Choroid plexus epithelial cell (primary cell): ENCODE measurements at places on chromosomes 6 and 20.
A peak's percentile ranks its signal among the peaks of the same experiment; 100 is the strongest.

- DNase-seq, result no peak
Measured at GRCh38 chr6:36712816-36713215, 15.2 kb downstream of the RAB44 start.

GRCh38 chr20:50516180-50516934 lies 6.2 kb downstream of the PTPN1 start:
- no peak for DNase-seq

- peak; percentile 57 for DNase-seq
Measured at GRCh38 chr20:884983-885952, 30.9 kb downstream of the ANGPT4 start.

GRCh38 chr6:142751452-142751851 lies 193.5 kb downstream of the HIVEP2 start:
- DNase-seq, result no peak

DNA sequence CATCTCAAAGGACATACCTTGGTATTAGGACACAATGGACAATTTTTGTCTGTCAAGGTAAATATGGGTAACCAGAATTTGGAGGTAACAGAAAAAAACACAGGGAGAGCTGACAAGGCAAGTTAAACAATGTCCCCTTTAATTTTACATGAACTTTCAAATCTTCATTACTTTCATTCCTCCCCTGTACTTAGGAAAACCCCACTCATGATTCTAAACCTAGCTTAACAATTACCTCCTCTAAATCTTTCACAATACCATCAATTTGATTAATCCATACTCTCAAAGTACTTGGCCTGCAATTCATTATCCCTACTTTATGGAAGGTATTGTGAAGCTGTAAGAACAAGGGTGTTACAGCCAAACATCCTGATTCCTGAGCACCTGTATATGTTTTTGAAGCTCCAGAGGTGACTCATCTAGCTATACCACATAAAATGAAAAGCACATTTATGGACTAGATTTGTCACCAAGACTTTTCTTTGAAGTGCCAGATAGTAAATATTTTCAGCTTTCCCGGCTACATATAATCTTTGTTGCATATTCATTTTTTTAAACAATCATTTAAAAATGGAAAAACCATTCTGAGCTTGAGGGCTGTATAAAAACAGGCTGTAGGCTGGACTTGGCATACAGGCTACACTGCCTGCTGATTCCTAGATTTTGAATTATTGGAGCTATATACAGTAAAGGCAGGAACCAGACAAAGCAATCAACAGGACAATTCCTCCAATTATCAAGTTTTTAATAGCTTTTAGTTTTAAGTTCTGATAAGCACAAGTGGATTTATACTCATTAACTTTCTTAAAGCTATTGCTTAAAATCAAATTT lies 22.9 kb downstream of the DEK start:
- peak; percentile 8 for DNase-seq

GRCh38 chr6:115948751-115949150 lies 111.9 kb downstream of the FRK start:
- no peak for DNase-seq

- DNase-seq, result peak; percentile 16
Measured at GRCh38 chr6:57116776-57117175, 26.8 kb downstream of the ZNF451 start.

GRCh38 chr6:154356690-154357089 lies at the start of gene IPCEF1:
Gene IPCEF1, minus strand, starts transcription at chr6:154356803. Its CDS starts 90,856 bp downstream, at chr6:154265947.
- no peak for DNase-seq

DNA sequence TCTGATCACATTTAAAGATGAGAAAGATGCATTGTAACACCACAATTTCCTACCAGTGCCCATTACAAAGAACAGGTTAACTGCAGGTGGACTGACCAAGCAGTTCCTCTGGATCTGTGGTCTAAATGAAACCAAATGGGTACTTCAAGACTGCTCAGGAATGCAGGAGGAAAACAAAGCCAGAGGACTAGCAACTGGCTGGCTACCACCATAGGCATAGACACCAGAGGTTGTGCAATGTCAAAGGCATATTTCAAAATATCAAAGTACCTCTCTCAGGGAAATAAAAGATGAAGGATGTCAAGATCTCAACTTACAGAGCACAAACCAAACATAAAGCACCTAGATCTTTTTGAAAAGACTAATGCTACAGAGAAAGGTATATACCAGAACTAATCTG lies 65.5 kb downstream of the GMDS start:
- DNase-seq, result peak; percentile 54

DNA sequence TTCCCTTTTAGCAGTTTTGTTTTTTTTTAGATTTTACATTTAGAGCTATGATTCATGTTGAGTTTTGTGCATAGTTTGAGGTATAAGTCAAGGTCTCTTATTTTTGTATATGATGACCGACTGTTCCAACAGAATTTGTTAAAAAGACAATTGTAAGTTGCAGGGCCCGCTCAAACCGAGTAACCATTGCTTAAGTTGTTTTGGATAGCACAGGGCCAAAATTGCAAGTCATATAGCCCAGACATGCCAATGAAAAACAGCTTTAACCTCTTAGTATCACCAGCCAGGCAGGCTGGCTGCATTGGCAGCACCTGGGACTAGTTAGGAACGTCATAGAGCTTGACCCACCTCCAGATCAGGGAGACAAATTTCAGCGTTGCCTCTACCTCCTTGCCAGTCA lies 47.3 kb downstream of the PFDN4 start:
- peak; percentile 58 for DNase-seq

GRCh38 chr6:23713211-23713610 lies 412.8 kb upstream of the NRSN1 start:
- no peak for DNase-seq

- no peak for DNase-seq
Measured at GRCh38 chr6:158847012-158847529, 27.9 kb upstream of the EZR start.

DNA sequence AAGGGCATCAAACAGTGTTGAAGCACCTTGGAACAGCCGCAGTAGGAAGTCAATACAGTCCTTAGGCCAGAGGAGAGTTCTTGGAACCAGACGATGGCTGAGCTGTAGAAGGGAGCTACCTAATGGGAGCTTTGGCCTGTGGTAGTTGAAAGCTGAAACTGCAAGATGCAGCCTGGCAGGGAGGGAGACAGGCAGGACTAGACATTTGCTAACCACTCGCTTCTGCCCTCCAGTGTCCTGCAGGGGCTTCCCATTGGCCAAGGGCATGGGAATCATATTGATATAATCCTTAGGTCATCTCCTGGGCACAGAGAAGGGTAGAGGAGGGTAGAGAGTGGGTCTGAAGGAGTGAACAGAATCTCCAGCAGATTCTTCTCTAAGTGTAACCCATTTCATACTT lies 60.4 kb downstream of the TPD52L1 start:
- no peak for DNase-seq

DNA sequence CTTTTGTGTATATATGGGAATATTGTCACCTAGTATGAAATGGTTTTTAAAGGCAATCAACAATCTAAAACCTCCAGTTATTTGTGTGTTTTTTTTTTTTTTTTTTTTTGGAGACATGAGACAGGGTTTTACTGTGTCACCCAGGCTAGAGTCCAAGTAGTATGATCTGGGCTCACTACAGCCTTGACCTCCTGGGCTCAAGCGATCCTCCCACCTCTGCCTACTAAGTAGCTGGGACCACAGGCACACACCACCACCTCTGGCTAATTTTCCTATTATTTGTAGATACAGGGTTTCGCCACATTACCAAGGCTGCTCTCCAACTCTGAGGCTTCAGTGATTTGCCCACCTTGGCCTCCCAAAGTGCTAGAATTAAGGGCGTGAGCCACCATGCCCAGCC lies 349.9 kb downstream of the UTRN start:
- DNase-seq, result no peak

- DNase-seq, result peak; percentile 44
Measured at GRCh38 chr6:29516108-29516507, 28.4 kb upstream of the MAS1L start.

GRCh38 chr20:9142809-9143208 lies 73.9 kb downstream of the PLCB4 start:
- DNase-seq, result no peak

DNA sequence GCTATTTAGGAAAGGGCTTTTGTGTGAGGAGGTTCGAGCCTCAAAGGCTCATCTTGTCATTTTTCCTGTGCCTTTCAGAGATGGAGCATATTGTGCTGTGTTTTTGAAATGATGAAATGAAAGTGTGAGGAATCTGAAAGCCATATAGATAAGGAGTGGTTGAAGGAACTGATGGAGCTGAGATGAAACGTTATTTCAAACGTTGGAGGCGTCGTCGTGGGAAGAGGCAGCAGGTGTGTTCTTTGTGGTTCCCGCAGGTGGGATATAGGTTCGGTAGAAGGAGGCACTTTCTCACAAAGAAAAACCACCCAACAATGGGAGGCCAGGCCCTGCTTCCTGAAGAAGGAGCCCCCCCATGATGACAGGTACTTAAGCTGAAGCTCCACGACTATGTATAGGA lies 83.2 kb upstream of the SNAP25 start:
- DNase-seq, result no peak

DNA sequence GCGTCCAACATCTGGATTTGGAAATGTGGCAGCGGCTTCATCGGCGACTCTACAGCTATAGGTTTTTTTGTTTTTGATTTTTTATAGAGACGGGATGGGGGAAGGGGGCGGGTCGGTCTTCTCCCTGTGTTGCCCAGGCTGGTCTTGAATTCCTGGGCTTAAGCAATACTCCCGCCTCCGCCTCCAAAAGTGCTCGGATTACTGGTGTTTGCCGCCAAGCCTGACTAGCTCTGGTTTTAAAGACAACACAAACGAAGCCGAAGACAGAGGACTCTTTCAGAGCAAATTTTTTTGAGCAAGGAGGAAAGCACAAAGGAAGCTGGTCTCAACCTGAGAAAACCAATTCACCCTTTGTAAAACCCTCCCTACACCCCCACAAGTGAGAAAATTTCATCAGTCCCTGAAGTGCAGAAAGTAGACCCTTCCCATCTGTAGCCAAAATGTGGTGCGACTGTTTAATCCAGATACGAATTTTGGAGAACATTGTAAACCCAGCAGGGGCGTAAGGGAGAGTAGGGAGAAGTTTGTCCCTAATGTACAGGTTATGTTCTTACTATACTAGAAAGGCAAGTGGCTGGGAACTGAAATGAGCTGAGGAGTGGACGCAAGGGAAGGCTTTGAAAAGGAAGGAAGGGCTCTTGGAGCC lies 185.9 kb downstream of the TRIM27 start:
- DNase-seq, result no peak

DNA sequence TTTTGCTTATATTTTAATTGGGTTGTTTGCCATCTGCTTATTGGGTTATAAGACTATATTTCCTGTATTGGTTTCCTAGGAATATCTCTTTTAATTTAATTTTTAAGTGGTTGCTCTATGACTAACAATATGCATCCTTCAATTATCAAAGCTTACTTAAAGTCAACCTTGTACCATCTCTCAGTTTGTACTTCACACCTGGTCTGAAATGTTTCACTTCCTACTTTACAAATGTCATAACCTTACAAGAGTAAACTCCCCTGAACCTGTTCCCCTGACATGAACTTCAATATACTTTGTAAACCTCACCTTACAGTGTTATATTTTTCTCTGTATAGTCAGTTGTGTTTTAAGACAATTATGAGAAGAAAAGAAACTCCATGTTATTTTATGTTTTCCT lies 35.8 kb downstream of the PAX1 start:
- DNase-seq, result no peak

- no peak for DNase-seq
Measured at GRCh38 chr6:148593130-148593812, 153.6 kb upstream of the UST start.

GRCh38 chr20:40197691-40198090 lies 491.3 kb downstream of the MAFB start:
- peak; percentile 26 for DNase-seq

GRCh38 chr6:38283734-38284362 lies 355.9 kb downstream of the BTBD9 start:
- no peak for DNase-seq

DNA sequence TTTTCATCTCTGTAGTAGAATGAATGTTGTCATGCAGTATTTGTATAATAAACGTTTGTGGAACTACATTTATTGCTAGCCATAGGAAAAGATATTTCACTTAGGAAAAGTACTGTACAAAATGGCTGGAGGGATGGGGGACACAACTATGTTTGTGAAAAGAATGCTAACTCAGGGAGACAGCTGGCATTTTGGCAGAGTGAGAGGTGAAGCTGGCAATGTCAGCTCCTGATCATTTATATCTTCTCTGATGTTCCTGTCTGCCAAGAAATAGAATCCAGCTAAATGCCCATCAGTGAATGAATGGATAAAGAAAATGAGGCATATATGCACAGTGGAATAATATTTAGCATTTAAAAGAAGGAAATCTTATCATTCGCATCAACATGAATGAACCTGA lies 313.0 kb upstream of the IRAK1BP1 start:
- no peak for DNase-seq

DNA sequence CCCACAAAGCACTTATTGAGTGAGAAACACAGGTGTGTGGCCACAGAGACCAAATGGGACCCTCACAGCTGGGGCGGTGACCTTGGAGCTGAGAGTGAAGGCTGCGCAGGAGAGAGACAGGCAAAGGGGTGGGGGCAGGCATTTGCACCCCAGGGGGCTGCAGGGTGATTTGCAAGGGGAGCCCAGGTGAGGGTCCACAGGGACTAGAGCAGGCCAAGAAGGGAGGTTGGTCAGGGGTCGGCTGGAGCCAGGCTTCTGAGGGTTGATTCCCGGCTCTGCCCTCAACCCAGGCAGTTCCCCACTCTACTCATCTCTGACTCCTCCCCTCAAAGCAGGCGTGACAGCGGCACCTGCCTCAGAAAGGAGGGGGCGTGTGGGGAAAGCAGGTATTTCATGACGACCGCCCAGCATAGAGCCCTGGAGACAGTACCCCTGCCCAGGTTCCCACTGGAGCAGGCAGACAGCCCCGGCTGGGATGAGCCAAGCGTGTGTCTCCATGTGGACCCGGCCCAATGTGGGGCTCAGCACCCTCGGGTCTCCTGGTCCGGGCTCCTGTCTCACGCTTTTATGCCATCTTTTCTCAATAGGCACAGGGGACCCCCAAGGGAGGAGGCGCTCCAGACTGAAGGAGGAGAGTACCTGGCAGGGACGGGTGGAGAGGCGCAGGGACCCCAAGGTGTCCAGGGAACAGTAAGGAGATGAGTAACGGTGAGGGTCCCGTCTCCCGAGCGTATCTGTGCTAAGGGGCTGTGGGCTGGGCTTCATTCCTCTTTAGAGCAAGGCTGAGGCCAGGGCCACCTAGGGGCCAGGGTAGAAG lies 3.1 kb upstream of the MRGBP start:
- no peak for DNase-seq

GRCh38 chr6:15400572-15401004 lies 154.7 kb downstream of the JARID2 start:
- peak; percentile 66 for DNase-seq
